ENCODE measurements at places on chromosomes 6 and 20. TPM values are rescaled to one million over a fixed set of nuclear protein-coding genes. Genes with fewer than 3 reads are reported as not detected.

The APCDD1L gene
- 1.1 TPM for total RNA-seq

The RAET1L gene
- not detected for total RNA-seq

The MED20 gene
- total RNA-seq = 29.9 TPM

The EPHA7 gene
- 9.4 TPM for total RNA-seq

GRCh38 chr20:53208110-53208832, 236.1 kb downstream of the TSHZ2 start:
- no peak overlapping the region for H3K27ac ChIP-seq
- no peaks in the 10 kb centered on the region for H3K27me3 ChIP-seq
- no peaks in the 10 kb centered on the region for H3K36me3 ChIP-seq
- DNase-seq = peak; percentile 75
- H3K4me1 ChIP-seq = peaks cover 7% of the 10 kb centered on the region

DNA sequence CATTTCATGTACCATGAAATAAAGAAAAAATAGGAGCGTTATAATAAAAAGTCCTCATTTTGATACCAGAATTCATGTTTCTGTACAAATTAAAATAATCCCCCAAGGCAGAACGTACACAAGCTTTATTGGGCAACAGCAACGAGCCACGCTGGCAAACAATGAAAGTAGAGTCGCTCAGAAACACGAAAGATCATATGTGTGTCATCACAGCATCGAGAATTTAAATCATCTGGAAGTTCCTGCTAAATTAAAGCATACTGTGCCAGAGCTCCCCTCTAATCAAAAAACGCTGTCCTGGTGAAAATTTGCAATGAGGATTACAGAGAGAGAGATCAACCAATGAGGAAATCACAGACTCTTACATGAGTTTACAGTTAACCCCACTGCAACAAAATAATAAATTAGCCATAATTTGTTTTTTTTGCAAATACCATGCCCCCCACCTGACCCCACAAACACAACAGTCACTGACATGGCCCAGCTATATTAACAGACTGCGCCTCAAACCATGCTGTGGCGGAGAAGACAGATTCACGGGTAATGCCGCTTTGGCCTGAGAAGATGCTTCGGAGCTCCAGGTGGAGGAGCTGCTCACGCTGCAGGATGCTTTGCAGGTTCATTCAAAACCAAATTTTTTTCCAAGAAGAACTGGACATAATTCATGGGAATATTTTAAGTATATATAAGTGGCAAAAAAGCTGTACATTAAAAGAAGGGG, 54.3 kb upstream of the NFATC2 start:
- no peak for DNase-seq
- no peaks in the 10 kb centered on the region for H3K36me3 ChIP-seq
- peaks cover 4% of the 10 kb centered on the region for H3K4me1 ChIP-seq
- no peak overlapping the region for H3K27ac ChIP-seq
- no peaks in the 10 kb centered on the region for H3K27me3 ChIP-seq
- no peak overlapping the region for H3K4me3 ChIP-seq

DNA sequence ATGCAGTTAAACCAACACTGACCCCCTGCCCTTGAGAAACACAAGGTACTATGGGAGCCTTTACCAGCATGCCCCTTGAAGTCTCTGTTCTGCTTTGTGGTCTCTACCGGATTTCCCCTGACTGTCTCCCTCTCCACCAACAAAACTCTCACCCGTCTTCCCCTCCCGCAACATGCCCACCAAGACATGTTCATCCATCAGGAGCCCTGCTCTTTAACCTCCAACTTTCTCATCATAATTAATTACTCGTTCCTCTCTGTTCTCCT, 1.1 kb downstream of the ZNF165 start:
- peaks cover 40% of the 10 kb centered on the region for H3K36me3 ChIP-seq
- DNase-seq = no peak
- no peak overlapping the region for H3K27ac ChIP-seq
- peak overlapping the region; percentile 99 for H3K4me3 ChIP-seq

DNA sequence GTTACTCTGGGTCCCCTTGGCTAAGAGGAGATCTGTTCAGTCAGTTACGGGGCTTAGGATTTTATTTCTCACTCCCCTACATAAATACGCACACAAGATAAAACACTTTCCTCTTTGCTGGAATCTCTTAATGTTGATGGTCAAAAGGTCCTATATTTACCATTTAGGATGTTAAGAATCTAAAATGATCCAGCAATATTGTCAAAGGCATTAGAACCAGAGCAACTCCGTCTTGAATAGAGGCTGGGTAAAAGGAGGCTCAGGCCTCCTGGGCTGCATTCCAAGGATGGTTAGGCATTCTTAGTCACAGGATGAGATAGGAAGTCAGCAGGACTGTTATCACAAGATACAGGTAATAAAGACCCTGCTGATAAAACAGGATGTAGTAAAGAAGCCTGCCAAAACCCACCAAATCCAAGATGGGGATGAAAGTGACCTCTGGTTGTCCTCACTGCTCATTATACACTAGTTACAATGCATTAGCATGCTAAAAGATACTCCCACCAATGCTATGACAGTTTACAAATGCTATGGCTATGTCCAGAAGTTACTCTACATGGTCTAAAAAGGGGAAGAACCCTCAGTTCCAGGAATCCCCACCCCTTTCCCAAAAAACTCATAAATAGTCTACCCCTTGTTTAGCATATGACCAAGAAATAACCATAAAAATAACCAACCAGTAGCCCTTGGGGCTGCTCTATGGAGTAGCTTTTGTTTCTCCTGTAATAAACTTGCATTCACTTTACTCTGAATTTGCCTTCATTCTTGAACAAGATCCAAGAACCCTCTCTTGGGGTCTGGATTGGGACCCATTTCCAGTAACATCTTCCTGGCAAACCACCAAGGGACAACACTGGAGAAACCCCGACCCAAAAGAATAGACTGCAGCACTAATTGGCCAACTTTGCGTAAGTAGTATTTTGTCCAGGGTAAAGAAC, 107.5 kb downstream of the DTNBP1 start:
- no peaks in the 10 kb centered on the region for H3K36me3 ChIP-seq
- H3K4me1 ChIP-seq = peaks cover 11% of the 10 kb centered on the region
- no peak for DNase-seq
- H3K27ac ChIP-seq = no peak overlapping the region

- H3K27me3 ChIP-seq = no peaks in the 10 kb centered on the region
- no peak overlapping the region for H3K27ac ChIP-seq
- peaks cover 7% of the 10 kb centered on the region for H3K4me1 ChIP-seq
- H3K4me3 ChIP-seq = peak overlapping the region; percentile 76
- peak; percentile 24 for DNase-seq
These were observed 797 bp downstream of the PBX2 start for GRCh38 chr6:32189069-32189741.

GRCh38 chr20:25063546-25063945, 5.6 kb upstream of the ACSS1 start:
- H3K27ac ChIP-seq = no peak overlapping the region
- H3K4me1 ChIP-seq = no peaks in the 10 kb centered on the region
- H3K36me3 ChIP-seq = no peaks in the 10 kb centered on the region
- DNase-seq = no peak
- peaks cover 16% of the 10 kb centered on the region for H3K27me3 ChIP-seq

DNA sequence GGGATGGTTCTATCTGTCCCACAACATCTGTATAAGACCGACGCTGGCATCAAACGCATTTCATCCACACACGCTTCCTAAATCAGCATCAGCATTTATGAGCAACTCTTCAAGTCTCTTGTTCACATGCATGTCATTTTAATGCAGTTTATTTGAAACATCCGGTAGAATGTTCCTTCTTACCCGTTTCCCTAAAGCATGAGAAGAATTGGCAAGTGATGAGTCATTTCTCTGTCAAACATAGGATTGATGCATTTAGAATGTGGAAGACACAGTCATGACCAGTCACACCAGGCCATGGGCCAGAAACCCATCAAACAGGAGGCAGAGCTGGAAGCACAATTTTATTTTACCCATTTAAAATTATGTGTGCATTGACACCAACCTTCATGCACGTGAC, 122.8 kb downstream of the UST start:
- H3K4me3 ChIP-seq = no peak overlapping the region
- no peaks in the 10 kb centered on the region for H3K27me3 ChIP-seq
- no peaks in the 10 kb centered on the region for H3K36me3 ChIP-seq
- peaks cover 13% of the 10 kb centered on the region for H3K4me1 ChIP-seq

- no peak overlapping the region for H3K4me3 ChIP-seq
- H3K4me1 ChIP-seq = no peaks in the 10 kb centered on the region
- H3K36me3 ChIP-seq = no peaks in the 10 kb centered on the region
- no peak overlapping the region for H3K27ac ChIP-seq
- no peak for DNase-seq
- no peaks in the 10 kb centered on the region for H3K27me3 ChIP-seq
These were observed 468.0 kb upstream of the POU3F2 start for GRCh38 chr6:98366371-98366770.

- no peaks in the 10 kb centered on the region for H3K27me3 ChIP-seq
- no peak overlapping the region for H3K4me3 ChIP-seq
- H3K4me1 ChIP-seq = no peaks in the 10 kb centered on the region
- H3K36me3 ChIP-seq = no peaks in the 10 kb centered on the region
- H3K27ac ChIP-seq = no peak overlapping the region
These were observed 683.4 kb downstream of the RNF144B start for GRCh38 chr6:19070520-19070919.

- DNase-seq = no peak
- no peaks in the 10 kb centered on the region for H3K4me1 ChIP-seq
- H3K27ac ChIP-seq = no peak overlapping the region
- H3K36me3 ChIP-seq = no peaks in the 10 kb centered on the region
These were observed 656.0 kb upstream of the ID4 start for GRCh38 chr6:19181211-19181610.

- H3K4me1 ChIP-seq = no peaks in the 10 kb centered on the region
- H3K27me3 ChIP-seq = no peaks in the 10 kb centered on the region
These were observed 17.2 kb upstream of the SNAP25 start for GRCh38 chr20:10201321-10201870.

DNA sequence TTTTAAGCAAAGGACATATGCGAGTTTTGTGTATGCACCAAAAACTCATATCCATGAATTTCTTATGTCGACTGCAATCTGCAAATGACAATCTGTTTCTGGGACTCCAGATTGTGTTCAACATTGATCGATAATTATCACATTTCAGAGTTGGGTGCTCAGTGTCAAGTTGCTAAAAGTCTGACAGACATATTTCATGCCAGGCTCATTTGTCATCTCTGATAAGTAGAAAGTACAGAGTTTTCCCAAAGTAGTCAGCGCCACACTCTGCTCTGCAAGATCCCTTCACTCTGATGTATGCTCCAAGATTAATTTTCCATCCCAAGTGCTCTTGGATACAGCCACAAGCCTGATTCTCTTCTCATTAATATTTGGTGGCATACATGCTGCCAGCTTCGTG, 331.1 kb downstream of the DOK5 start:
- no peak overlapping the region for H3K4me3 ChIP-seq
- H3K27me3 ChIP-seq = no peaks in the 10 kb centered on the region
- H3K4me1 ChIP-seq = no peaks in the 10 kb centered on the region
- DNase-seq = no peak
- H3K27ac ChIP-seq = no peak overlapping the region
- no peaks in the 10 kb centered on the region for H3K36me3 ChIP-seq

GRCh38 chr20:51373713-51374455, 168.6 kb downstream of the NFATC2 start:
- no peak overlapping the region for H3K27ac ChIP-seq
- no peaks in the 10 kb centered on the region for H3K27me3 ChIP-seq
- H3K36me3 ChIP-seq = no peaks in the 10 kb centered on the region
- H3K4me1 ChIP-seq = no peaks in the 10 kb centered on the region
- no peak overlapping the region for H3K4me3 ChIP-seq

DNA sequence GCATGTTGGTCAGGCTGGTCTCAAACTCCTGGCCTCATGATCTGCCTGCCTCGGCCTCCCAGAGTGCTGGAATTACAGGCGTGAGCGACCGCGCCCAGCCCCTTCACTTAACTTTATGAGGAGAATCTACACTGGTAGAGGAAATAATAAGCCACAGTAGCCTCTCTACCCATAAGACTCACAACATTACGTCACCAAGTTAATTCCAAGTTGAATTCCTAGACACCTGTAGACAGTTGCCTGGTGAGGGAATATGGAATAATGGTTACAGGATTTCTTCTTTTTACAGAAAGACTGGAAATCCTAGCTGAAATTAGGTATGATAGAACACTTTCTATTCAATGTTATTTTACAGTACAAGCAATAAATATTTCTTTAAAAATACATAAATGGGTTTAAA, 854.5 kb upstream of the EYS start:
- no peaks in the 10 kb centered on the region for H3K27me3 ChIP-seq
- DNase-seq = no peak
- no peak overlapping the region for H3K27ac ChIP-seq
- H3K4me3 ChIP-seq = no peak overlapping the region

DNA sequence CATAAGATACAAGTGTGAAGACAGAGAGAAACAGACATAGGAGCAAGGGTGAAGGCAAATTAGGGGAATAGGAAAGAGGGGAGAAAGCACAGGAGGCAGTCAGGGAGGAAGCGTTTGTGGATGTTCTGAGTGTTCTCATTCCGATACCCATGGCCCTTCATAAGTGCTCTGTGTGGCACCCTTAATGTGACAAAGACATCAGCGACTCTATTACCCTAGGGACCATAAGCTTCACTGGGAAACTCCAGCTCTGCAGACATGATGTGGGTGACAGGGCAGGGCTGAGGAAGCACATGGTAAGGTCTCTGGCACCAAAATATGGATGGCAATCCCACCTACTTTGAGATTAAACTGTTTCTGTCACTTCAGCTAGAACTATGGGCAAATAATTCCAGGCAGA, 33.0 kb downstream of the F13A1 start:
- no peaks in the 10 kb centered on the region for H3K36me3 ChIP-seq
- no peaks in the 10 kb centered on the region for H3K27me3 ChIP-seq
- no peak overlapping the region for H3K27ac ChIP-seq
- peaks cover 4% of the 10 kb centered on the region for H3K4me1 ChIP-seq

DNA sequence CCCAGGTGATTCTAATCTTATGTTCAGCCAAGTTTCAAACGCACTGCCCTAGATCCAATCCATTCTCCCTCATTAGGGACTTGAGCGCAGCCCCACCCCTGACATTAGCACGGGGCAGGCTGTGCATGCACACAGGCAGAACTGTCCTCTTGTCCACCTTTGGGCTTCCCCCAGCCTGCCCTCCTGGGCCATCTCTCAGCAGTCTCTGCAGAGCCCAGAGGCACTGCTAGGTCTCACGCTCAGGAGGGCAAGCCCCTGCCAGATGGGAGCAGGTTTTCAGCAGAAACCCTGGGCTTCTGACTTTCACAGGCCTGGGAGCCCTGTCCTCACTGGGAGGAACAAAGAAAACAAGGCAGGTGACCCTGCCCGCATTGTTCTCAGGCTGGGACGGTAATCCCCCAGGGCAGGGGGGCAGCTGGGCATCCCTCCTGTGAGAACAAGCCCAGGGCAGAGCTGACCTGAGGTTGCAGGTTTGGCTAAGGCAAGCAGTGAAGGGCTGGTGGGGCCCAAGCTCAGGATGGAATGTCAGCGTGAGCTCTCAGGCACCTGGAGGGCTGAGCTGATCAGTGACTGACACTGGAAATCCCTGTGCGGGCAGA, 24.5 kb downstream of the KCNK5 start:
- DNase-seq = peak; percentile 85
- no peaks in the 10 kb centered on the region for H3K27me3 ChIP-seq
- peaks cover 11% of the 10 kb centered on the region for H3K36me3 ChIP-seq
- peak overlapping the region; percentile 10 for H3K27ac ChIP-seq
- H3K4me1 ChIP-seq = peaks cover 25% of the 10 kb centered on the region

GRCh38 chr20:61925555-61926252, 140.0 kb downstream of the TAF4 start:
- DNase-seq = no peak
- no peak overlapping the region for H3K27ac ChIP-seq
- H3K27me3 ChIP-seq = no peaks in the 10 kb centered on the region
- H3K4me1 ChIP-seq = no peaks in the 10 kb centered on the region
- peaks cover 4% of the 10 kb centered on the region for H3K36me3 ChIP-seq

Data from H9 (cell line).